Skin of body (tissue), 3 donors: ENCODE measurements at places on chromosomes 2 and 18. TPM values are rescaled to one million over a fixed set of nuclear protein-coding genes. Genes with fewer than 3 reads are reported as not detected.

DNA sequence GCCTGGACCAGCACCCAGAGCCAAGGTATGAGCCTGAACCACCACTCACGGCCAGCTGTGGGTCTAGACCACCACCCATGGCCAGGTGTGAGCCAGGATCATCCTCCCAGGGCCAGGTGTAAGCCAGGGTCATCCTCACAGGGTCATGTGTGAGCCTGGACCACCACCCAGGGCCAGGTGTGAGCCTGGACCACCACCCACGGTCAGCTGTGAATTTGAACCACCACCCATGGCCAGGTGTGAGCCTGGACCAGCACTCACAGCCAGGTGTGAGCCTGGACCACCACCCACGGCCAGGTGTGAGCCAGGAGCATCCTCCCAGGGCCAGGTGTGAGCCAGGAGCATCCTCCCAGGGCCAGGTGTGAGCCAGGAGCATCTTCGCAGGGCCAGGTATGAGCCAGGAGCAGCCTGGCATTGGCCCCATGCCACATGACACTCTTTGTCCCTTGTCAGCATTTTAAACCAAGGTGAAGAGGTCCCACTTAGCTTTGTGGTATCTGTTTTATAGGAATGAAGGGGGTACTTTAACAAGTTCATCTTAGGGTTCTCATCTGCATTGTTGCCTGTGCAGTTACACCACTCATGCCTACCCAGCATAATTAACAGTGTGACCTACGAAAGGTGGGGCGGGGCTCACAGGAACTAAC lies 71.2 kb downstream of the AGAP1 start:
- DNase-seq = no peak

GRCh38 chr2:105373895-105374401 lies 24.9 kb downstream of the FHL2 start:
- no peak for DNase-seq

- no peak for DNase-seq
Observed at GRCh38 chr2:133552821-133553220, 15.4 kb downstream of the NCKAP5 start.

DNA sequence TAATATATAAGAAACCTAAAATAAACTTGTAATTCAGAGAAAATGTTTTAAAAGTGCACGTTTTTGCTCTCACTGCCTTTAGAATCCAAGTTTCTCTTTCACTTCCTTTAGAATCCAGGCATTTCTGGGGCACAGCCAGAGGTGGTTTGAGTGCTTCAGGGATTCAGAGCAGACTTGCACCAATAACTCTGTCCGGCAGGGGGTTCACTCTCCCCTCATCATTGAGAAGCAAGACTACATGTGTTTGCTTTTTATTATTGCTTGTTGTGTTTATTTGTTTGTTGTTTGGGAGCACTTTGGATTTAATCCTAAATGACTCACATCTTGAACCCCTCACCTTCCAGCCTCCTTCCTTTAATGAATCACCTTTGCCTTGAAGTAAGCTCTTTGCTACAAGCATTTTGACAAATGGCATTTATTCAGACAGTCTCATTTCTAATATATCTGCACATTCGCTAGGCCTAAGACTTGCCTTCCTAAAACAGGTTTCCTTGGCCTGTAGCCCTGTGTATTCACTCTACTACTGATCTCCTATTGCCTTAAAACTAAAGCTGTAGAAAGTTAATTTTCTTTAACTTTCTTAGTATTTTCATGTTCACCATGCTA lies 233.5 kb upstream of the ATP5MC3 start:
- peak; percentile 73 for DNase-seq

DNA sequence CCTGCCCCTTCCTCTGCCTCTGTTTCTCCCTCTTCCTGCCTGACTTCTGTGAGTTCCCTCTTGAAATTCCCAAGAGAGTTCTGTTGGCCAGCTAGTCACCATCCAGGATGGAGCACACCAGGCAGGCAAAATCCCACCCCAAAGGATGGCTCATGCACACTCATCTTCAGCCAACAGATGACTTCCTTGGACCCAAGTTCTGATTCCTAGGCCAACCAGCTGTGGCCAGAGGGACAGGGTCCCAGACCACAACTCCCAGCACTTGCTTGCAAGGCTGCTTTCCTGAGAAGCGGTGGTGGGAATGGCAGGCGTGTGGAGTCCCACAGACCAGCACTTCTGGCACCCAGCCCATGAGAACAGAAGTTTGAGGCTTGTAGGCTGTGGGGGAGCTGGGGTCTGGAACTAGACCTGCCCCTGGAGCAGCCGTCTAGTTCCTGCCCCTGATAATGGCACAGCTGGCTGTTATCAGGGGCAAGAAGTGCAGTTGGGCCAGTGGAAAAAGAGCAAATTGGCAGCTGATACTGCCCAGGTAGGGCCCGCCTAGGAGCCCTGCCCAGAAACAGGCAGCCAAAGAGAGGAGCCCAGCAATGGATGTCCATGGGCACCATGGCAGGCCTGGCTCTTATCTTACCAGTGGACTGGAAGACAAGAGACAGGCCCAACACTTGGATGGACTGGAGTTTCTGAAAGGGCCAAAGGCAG lies 56.7 kb downstream of the CYP26B1 start:
- DNase-seq = no peak

DNA sequence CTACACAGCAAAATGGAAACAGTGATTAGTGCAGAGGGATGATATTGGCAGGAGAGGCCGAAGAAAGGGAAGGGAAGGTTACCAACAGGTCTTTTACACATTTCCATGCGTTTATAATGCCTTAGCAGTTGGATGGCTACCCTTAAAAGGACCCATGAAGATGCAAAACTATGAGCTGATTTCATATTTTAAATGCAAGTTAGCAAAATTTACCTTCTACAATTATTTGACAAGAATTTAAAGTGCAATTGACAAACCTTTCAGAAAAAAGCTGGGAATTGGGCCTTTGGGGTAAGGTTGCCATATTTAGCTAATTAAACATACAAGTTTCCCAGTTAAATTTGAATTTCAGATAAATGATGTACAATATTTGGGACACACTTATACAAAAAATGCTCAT lies 13.3 kb downstream of the DNER start:
- DNase-seq = no peak

Gene DBI
- total RNA-seq = 169 TPM

GRCh38 chr2:69227716-69228115 lies 159.3 kb downstream of the GFPT1 start:
- DNase-seq = no peak

Gene WNT10A
- 5.7 TPM for total RNA-seq

DNA sequence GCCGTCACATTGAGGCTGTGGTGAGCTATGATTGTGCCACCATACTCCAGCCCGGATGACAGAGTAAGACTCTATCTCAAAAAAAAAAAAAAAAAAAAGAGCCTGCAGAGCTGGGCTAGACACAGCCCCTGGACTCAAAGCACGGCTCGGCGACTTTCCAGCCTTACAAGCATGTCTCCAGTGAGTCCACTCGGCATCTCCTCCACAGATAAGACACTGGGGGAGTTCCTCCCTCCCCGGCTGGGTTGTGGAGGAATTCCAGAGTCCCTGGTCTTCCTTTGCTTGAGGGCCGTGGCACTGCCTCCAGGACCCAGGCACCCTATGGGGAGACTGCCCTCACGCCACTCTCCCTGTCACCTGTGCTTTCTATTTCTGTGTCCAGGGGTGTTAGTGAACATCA lies 30.9 kb upstream of the RPL31 start:
- no peak for DNase-seq

DNA sequence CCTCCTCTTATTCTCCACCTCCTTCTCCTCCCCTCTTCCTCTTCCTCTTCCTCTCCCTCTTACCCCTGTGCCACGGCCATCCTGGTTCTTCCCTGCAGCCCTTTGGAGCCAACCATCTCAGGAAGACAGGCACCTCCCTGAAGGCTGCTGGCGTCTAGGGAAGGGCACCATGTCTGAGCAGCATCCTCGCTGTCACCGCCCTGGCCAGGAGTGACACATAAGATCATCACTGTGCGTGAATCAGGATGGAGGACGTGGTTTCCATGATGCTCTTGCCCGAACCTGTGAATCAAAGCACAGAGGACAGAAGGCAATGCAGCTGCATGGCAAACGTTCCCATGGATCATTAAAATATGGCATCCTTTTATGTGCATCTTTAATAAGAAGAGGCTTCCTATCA lies 236.0 kb downstream of the SH3BP4 start:
- DNase-seq = no peak

GRCh38 chr2:27960237-27960912 lies 69.8 kb downstream of the BABAM2 start:
- DNase-seq = peak; percentile 65

Gene UGT1A8
- total RNA-seq = not detected

DNA sequence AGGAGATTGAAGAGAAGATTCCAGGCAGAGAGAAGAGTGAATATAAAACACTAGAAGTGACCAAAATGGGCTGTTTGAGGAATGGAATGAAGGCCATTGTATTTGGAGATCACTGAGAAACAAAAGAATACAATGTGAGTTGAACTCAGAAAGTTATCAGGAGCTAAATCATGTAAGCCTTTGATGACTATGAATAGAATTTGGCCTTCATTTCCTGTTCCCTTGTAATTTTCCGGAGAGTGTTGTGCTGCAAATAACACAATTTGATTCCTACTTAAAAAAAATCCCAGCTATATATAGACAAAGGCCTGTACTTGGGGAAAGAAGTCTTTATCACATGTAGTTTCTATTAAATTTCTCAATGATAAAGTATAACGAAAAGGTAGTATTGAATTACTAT lies 33.7 kb upstream of the KYNU start:
- no peak for DNase-seq

Gene C2orf68
- total RNA-seq = 21.8 TPM

Gene NAT8
- total RNA-seq = not detected

DNA sequence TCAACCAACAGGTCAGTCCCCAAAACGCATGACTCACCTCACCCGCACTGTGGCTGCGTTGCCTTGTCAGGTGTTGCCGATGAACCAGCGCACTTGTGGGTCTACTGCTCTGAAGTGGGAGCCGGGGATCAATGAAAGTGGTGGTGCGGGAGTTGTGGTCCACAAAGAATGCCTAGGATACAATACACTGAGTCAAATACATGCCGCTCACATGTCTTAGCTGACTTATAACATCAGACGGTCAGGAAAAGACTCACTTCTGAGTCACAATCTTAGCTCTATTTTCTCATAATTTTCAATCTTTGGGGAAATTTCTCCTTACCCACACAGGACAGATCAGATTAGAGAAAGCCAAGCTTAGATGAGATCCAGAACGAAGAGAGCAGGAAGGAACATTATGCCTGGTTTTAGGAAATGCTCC lies 107.1 kb upstream of the STK17B start:
- no peak for DNase-seq

Gene DOCK10
- 21.3 TPM for total RNA-seq

GRCh38 chr2:95042472-95043271 lies 17.2 kb downstream of the MAL start:
- no peak for DNase-seq

DNA sequence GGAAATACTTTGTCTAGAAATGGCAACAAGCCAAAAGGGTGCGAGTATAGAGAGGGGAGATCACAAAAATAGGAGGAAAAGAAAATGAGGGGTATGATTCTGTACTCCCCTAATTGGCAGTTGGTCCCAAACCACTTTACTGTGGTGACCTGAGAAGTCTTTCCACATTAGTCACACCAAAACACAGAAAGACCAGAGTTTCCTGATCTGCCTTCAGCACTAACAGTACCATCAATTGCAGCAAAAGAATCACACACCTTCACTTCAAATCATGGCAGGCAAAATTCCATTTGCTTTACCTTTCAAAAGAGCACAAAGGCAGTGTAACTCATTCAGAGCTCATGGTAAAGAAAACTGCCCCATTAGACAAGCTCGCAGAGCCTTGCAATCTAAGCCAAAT lies 86.8 kb downstream of the ALK start:
- no peak for DNase-seq

GRCh38 chr18:59057969-59058368 lies 81.7 kb upstream of the SEC11C start:
- DNase-seq = no peak

Gene UXS1
- 26.6 TPM for total RNA-seq

DNA sequence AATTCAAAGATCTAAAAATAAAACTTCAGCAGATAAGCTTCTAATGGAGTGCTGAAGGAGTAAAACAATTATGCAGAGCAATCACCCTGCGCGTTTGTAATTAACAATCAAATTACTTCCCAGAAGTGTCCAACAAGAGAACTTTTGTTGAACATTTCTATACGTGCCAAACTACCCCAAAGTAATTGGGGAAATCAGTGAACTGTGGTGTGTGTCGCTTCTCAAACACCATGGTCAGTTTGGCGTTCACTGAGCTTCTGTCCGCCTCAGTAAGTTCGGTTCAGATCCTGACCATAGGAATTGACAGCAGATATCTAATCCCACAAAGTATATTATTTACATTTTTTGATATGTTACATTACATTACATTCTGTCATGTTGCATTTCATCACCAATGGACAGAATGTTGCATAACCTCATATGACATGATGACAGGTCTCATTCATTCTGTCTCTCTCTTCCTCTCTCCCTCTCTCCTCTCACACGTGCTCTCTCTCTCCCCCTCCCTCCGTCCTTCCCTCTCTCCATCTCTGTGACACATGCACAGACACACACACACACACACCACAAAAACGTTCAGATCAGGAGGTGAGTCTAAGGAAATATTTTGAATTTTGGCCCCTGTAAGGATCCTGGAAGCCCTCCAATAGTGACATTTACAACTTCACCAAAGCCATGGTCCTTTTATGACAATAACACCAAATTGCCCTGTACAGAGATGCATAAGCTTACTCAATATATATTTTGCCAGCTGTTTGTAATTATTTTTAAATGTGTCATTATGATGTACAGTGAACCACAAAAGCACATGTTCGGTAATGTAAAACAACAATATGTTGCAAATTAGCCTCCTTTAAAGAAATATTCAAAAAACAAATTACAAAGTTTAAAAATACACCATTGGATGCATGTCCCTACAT lies 269.2 kb downstream of the FIGN start:
- peak; percentile 18 for DNase-seq

GRCh38 chr2:66477135-66477842 lies 42.4 kb downstream of the MEIS1 start:
- no peak for DNase-seq

DNA sequence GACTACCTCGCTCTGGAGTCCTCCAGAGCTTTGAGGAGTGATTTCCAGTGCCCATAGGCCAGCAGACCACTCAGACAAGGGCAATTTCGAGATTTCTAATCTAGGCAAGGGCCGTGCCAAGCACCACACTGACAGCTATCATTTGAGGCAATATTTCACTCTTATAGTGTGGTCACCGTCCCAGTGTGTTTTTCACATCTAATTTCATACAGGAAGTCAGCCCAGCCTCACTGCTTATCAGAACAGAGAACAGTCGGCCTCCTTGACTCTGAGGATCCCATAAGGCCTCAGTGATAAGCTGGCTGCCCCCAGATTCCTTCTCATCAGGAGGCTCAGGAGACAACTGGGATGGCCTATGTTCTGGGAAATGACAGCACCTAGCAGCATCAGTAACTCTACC lies 581 bp downstream of the CAPN14 start:
- no peak for DNase-seq

GRCh38 chr18:40984856-40985255 lies 970.2 kb upstream of the PIK3C3 start:
- DNase-seq = no peak

DNA sequence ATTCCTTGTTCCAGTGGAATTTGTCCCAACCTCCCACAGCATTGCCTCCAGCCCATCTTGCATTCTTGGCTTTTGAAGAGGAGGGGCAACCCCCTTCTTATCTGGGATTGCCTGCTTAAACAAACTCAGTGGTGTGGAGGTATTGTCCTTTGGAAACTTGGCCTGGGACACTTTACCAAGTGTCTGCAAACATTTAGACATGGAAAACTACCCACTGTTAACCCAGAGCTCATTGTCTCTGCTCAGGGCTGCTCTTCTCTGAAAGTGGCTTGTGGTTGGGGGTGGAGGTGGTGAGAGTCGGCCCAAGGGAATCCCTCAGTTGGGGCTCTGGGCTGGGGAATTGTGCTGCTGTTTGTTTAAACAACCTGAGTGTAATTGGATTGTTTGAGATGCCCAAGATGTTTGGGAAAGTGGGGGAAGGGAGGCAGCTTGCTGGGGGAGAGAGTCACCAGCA lies 178.3 kb upstream of the GATA6 start:
- DNase-seq = no peak
